ENCODE measurements at places on chromosomes 6 and 20. TPM values are rescaled to one million over a fixed set of nuclear protein-coding genes. Genes with fewer than 3 reads are reported as not detected.

Gene SLC13A3
- 2.9 TPM for total RNA-seq

Gene OPN5
- not detected for total RNA-seq

Gene TXLNB
- total RNA-seq, result 0.73 TPM

Gene RAD21L1
- total RNA-seq, result not detected

Gene VWA7
- 4.6 TPM for total RNA-seq

Gene PRKN
- 2.1 TPM for total RNA-seq

DNA sequence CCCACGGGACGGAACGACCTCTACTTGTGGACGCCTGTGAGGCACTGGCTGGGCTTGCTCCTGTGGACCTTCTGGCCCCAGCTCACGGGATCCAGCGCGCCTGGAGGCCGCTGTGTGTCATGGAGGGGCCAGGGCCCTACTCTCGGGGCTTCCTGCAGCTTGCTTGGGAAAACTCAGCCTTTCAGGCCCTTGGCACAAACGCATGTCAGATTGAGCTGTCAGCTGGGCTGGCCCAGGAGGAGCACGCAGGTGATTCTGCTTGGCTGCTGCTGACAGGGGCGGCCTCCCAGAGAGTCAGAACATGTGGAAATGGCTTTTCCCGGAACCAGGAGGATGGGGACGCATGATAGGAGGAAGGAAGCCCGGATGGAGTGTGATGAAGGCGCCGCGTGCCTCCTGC, 39.7 kb downstream of the TMEM181 start:
- DNase-seq, result no peak
- peaks cover 82% of the 10 kb centered on the region for H3K36me3 ChIP-seq
- no peaks in the 10 kb centered on the region for H3K27me3 ChIP-seq
- no peak overlapping the region for H3K27ac ChIP-seq
- no peaks in the 10 kb centered on the region for H3K4me1 ChIP-seq
- H3K4me3 ChIP-seq, result no peak overlapping the region

GRCh38 chr6:3770023-3770720, 18.7 kb upstream of the PXDC1 start:
- H3K4me3 ChIP-seq, result no peak overlapping the region
- no peaks in the 10 kb centered on the region for H3K36me3 ChIP-seq
- no peak for DNase-seq

DNA sequence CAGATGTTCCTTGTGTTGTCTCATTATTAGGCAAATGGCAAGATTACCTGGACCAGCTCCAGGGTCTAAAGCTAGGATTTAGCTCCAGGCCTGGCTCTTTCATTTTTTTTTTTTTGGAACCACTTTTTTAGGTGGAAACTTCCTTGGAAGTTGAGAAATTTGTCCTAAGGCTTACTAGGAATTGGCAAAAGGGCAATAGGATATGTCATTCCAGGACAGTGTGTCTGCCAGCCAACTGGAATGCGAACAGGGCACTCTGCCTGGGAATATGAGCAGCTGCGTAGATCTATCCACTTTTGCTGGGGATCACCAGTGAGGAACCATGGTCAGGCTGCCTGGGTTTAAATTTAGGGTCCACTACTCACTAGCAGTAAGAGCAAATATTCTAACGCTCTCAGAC, 304.0 kb downstream of the TSHZ2 start:
- H3K36me3 ChIP-seq, result no peaks in the 10 kb centered on the region
- no peak overlapping the region for H3K27ac ChIP-seq
- H3K4me3 ChIP-seq, result no peak overlapping the region

DNA sequence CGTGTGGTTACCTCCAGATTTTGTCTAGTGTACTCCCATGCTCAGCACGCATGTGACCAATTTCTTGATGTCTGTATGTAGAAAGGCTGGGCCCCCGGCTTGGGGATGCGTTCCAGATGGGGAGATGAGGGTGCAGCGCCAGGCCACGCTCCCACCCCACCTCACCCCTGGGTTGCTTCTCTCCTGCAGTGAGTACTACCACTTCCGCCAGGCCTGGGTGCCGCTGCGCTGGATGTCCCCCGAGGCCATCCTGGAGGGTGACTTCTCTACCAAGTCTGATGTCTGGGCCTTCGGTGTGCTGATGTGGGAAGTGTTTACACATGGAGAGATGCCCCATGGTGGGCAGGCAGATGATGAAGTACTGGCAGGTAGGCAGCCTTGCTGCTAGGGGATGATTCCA, 11.5 kb upstream of the SRF start:
- H3K36me3 ChIP-seq, result peaks cover 14% of the 10 kb centered on the region
- no peaks in the 10 kb centered on the region for H3K4me1 ChIP-seq
- no peak overlapping the region for H3K27ac ChIP-seq

GRCh38 chr6:26232306-26232939, 132.6 kb upstream of the BTN3A2 start:
- DNase-seq, result no peak
- H3K27me3 ChIP-seq, result peaks cover 95% of the 10 kb centered on the region
- H3K36me3 ChIP-seq, result no peaks in the 10 kb centered on the region
- peaks cover 17% of the 10 kb centered on the region for H3K4me1 ChIP-seq
- H3K27ac ChIP-seq, result no peak overlapping the region

DNA sequence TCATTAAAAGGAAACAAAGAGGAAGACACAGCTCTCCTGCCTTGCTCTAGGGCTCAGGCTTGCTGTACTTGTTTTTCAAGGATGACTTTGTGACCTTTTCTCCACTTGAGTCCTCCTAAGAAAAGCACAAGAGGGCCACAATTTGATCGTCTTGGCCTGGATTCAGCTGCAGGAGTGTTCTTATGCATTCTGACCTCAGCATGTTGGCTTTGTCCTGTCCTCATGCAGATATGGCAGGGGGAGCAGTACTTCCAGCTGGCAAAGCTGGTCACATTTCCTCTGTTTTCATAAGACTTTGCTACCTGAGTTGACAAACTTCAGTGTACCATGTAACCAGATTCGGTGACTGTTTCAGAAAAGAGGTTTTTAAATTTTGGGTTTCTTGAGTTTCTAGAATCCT, 30.8 kb downstream of the KDM1B start:
- no peaks in the 10 kb centered on the region for H3K27me3 ChIP-seq
- H3K4me3 ChIP-seq, result no peak overlapping the region
- H3K36me3 ChIP-seq, result no peaks in the 10 kb centered on the region

GRCh38 chr6:137403443-137403842, 90.8 kb downstream of the OLIG3 start:
- no peaks in the 10 kb centered on the region for H3K36me3 ChIP-seq
- H3K27me3 ChIP-seq, result no peaks in the 10 kb centered on the region
- no peaks in the 10 kb centered on the region for H3K4me1 ChIP-seq

DNA sequence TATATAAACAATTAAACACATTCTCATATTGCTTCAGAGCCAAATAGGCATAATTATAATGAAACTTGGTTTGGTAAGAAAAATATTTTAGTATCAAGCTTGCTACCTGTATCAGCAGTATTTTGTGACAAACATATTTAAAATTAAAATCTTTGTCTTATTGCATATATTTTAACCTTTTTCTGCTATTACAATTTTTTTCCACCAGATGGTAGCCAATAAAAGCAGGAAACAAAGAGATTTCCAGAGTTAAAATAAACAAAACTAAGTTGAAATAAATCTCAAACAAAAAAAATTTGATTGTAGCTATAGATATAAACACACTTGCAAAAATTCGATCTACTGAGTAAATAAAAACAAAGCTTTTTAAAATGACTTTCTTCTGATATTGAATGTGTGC, 491.3 kb upstream of the GJE1 start:
- DNase-seq, result no peak
- H3K27me3 ChIP-seq, result no peaks in the 10 kb centered on the region
- no peaks in the 10 kb centered on the region for H3K36me3 ChIP-seq
- H3K4me1 ChIP-seq, result no peaks in the 10 kb centered on the region
- no peak overlapping the region for H3K4me3 ChIP-seq

DNA sequence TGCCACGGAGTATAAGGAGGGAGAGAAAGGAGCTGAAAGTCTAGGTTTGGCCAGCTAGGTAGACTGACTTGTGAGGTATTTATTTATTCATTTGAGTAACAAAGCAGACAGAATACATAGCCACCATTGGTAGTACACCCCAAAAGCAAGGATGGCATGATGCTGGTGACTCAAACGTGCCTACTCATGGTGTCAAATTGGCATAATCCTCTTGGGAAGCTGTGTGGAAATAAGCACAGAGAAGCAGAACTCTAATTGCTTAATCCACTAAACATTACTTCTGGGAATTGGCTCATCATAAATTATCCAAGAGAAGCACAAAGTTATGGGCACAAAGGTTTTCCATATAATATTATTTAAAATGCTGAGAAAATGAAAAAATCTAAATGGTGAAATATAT, 2.5 kb downstream of the DEFB132 start:
- no peak overlapping the region for H3K27ac ChIP-seq
- no peaks in the 10 kb centered on the region for H3K27me3 ChIP-seq
- no peak for DNase-seq
- no peaks in the 10 kb centered on the region for H3K36me3 ChIP-seq

DNA sequence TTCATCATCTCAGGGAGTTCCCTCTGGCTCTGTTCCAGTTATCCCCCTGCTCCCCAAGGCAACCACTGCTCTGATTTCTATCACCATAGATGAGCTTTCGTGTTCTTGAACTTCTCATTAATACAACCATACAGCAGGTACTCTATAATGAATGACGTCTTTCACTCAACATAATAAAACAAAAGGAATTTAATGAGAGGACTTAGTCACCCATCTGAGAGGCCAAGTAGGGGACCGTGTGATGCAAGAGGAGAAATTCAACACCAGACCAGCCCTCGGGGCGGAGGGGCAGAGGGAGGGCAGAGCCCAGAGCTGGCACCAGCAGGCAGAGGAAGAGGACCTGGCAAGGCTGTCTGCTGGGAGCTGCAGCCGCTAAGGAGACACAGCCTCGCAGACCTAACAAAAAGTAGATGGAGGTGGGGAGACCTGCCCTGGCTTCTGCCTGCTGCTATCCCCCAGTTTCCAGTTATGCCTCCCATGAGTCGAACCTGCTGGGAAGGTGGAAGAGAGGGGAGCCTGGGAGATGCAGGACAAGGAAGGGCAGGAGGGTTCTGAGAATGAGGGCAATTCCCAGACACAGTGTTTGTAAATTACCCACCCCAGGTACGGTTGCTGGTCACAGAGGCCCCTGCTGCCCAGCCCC, 13.8 kb downstream of the CCN5 start:
- no peaks in the 10 kb centered on the region for H3K27me3 ChIP-seq
- no peak overlapping the region for H3K4me3 ChIP-seq
- no peaks in the 10 kb centered on the region for H3K36me3 ChIP-seq
- no peak overlapping the region for H3K27ac ChIP-seq
- DNase-seq, result peak; percentile 83
- peaks cover 15% of the 10 kb centered on the region for H3K4me1 ChIP-seq

DNA sequence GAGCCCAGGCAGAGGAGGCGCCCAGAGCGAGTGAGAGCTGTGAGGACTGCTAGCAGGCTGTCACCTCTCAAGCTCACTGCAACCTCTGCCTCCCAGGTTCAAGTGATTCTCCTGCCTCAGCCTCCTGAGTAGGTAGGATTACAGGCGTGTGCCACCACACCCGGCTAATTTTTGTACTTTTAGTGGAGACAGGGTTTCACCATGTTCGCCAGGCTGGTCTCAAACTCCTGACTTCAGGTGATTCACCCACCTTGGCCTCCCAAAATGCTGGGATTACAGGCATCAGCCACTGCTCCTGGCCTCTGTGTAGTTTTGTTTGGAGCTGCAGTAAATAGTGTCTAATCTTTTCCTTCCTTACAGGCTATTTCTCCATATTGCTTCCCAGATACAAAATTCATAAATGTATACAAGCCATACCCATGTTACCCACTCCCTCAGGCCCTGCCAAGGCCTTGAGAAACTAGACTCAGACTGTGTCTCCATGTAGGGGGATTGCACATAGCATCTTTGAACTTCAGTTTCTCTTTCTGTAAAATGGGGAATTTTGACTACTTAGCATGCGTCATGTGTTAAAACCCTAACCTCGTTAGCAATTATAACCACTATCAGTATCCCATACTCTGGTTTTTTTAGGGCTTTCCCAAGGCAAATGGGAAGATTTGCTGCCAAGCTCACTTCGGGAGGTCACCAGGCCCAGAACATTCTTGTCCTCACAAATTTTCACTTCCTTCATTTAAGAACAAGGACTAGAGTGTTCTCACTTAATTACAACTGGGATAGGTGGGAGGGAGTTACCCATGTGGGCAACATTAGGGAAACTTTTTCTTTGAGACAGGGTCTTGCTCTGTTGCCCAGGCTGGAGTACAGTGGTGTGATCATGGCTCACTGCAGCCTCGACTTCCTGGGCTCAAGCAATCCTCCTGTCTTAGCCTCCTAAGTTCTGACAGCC, 67.3 kb upstream of the DDR1 start:
- no peak for DNase-seq
- H3K27ac ChIP-seq, result peak overlapping the region; percentile 73
- no peak overlapping the region for H3K4me3 ChIP-seq
- H3K36me3 ChIP-seq, result no peaks in the 10 kb centered on the region
- H3K27me3 ChIP-seq, result no peaks in the 10 kb centered on the region

DNA sequence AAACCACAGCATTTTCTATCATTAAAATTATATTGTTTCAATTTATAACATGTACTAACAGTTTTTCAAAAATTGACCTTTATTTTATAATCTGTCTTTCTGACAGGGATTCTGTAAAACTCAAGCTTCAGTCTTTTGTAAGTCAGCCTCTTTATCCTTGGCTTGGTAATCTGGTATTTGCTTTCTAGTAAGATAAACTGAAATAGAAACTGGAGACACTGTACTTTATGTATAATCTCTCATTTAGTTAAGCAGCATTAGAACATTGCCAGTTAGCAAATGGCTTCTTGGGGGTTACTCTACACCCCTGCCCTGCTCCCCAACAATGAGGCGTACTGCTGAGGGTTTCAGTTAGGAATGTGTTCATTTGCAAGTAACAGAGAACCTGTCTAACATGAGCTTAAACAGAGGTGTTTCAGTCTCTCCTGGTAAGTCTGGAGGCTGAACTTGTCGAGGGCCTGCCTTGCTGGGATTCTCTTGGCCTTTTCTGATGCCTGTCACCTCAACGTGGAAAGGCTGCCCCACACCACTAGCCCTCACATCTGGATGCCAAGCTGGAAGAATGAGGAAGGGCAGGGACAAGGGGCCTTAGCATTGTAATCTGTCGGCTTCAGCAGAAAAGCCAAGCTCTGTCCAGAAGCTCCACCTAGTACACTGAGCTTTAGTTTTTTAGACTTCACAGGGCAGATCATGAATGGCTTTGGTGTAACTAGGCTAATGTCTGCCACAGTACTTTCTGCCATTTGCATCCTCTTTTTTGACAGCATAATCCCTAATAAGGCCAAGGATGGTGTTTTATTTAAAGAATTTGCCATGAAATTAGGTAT, 34.8 kb downstream of the SH3BGRL2 start:
- no peaks in the 10 kb centered on the region for H3K36me3 ChIP-seq
- H3K27ac ChIP-seq, result no peak overlapping the region
- no peak for DNase-seq
- H3K4me3 ChIP-seq, result no peak overlapping the region

- no peaks in the 10 kb centered on the region for H3K27me3 ChIP-seq
- no peak overlapping the region for H3K4me3 ChIP-seq
- DNase-seq, result no peak
- H3K27ac ChIP-seq, result no peak overlapping the region
Observed at GRCh38 chr6:111342913-111343312, 140.1 kb downstream of the REV3L start.

- no peaks in the 10 kb centered on the region for H3K27me3 ChIP-seq
- no peak for DNase-seq
- no peaks in the 10 kb centered on the region for H3K4me1 ChIP-seq
- no peak overlapping the region for H3K27ac ChIP-seq
- H3K4me3 ChIP-seq, result no peak overlapping the region
Observed at GRCh38 chr6:92231171-92231701, 1188.1 kb downstream of the EPHA7 start.

- no peaks in the 10 kb centered on the region for H3K4me1 ChIP-seq
- no peak overlapping the region for H3K27ac ChIP-seq
- no peaks in the 10 kb centered on the region for H3K27me3 ChIP-seq
- DNase-seq, result no peak
- H3K36me3 ChIP-seq, result no peaks in the 10 kb centered on the region
Observed at GRCh38 chr6:132931936-132932514, 117.7 kb downstream of the RPS12 start.

GRCh38 chr6:84635081-84635761, 129.2 kb downstream of the TBX18 start:
- H3K36me3 ChIP-seq, result no peaks in the 10 kb centered on the region
- no peak for DNase-seq
- no peaks in the 10 kb centered on the region for H3K4me1 ChIP-seq
- no peaks in the 10 kb centered on the region for H3K27me3 ChIP-seq
- H3K4me3 ChIP-seq, result no peak overlapping the region

Measured in left lung (tissue), 14 donors.